ENCODE measurements at places on chromosomes 12 and 14.

DNA sequence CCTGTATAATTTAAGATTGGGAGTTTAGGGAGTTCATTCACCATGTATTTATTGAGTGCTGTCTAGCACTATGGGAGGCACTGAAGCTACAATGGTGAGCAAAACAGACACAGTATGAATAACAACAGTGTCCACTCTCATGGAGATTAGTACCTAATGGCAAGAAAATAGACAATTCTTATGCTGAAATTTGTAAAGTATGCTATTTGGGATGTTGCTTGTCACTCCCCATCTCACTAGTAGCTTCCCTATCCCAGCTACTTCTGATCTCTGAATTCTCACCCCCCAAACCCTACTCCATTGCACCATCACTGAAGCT, 4.0 kb downstream of the GDF11 start:
- no peak for DNase-seq

DNA sequence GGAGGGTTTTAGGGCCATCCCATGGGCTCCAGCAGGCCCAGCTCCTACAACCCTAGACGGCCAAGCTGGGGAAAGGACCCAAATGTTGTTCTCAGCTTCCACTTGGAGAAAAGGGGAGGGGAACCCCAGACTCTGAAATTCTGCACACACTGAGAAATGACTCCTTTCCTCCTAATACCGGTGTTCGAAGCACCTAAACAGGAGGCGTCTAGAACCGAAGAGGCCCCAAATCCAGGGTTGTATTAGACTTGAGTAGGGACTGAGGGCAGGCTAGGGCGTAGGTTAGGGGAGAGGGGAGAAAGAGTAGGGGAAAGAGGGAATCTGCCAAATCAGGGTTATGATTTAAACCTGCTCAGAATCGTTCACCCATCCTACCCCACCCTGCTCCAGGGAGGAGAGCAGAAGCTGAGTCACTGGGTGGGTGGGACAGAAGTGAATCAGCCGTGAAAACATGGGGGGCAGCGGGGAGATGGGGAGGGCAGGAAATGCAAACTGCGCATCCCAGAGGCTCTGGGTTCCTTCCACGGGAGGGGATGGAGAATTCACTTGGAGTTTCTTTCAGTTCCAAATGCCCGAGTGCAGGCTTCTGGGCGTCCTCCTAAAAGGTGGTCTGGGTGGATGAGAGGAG, 1.0 kb downstream of the IGFBP6 start:
- peak; percentile 39 for DNase-seq

GRCh38 chr14:89304561-89304960, 112.5 kb downstream of the FOXN3 start:
- peak; percentile 38 for DNase-seq

- DNase-seq, result no peak
Measured at GRCh38 chr14:100634026-100634425, 46.8 kb upstream of the BEGAIN start.

DNA sequence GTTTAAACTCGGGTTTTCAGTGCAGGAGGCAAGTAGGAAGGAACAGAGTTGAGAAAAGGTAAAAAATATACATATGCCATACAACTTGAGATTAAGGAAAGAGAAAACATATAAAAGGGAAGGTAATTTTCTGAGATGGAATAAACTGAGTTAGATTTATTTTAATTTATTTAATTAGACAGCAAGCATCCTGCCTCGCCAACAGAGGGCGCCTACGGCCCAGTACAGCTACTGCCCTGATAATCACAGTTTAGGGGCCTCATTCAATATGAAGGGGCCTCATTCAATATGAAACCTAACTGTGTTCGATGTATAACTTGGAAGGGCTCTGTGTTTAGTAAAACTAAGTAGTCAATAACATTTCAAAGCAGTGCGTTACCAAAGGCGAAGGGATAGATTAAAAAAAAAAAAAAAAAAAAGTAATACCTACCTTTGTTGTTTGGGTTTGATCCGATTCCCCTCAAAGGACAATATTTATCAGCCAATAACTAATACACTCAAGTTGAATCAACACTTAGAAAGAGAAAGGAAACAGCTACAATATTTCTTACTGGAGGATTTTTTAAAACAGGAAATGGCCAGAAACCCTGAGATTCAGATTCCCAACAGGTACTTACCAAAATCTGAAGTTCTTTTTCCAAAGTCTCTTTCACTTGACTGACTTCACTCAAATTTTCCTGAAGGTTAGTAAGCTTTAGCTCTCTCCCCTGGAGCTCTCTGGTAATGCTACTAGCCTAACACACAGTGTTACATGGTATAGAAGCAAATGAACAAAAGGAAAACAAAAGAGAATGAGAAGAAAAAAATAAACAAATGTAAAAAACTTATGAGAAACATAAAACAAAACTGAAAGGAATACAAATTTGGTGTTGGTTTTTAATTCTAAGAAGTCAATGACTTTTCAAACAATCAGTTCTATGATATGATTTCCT, 70.0 kb upstream of the VPS33A start:
- peak; percentile 9 for DNase-seq

DNA sequence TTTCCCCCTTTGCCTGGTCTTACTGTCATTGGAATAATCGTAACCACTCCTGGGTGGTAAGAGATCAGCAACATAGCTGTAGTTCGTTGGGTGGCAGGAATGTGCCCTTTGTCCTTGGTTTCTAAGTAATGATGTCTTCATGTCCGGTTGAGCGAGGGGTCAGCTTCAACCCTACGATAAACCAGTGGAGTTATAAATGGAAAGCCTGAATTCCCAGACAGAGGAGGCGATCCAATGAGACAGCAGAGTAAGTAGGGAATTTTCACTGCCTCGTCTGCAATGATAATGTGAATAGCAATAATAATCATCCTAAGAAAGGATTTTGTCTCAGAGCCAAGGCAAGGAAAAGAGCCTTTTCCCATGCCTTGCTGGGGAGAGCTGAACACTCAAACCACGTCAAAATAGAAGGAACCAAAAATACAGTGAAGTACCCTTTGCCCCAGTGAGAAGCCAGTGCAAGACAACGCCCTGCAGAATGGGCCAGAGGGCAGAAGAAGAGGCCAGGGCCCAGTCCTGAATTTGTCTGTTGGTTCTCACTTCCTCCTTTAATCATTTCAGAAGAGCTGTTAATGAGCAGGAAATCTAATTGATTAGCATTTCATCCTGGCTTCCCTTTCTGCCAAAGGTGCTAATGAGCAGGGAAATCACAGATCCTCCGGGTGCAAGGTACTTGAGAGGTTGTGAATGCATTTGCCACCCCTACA, 330.7 kb downstream of the CACNA1C start:
- DNase-seq, result no peak

GRCh38 chr12:442235-442884, 17.4 kb upstream of the B4GALNT3 start:
- DNase-seq, result peak; percentile 83

DNA sequence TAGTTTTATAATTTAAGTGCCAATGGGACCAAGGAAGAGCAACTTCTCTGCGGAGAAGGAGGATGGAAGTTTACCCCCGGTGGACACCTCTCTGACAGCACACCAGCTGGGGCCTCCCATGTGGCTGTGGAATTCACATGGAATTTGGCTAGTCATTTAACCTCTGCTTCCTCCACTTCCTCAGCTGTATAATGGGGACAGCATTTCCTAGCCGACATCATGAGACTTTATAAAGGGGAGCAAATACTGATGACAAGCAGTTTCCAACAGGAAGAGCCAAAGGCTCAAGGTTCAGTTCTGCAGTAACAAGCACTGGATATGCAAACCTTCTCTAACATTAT, 7.5 kb downstream of the DUSP6 start:
- DNase-seq, result no peak

DNA sequence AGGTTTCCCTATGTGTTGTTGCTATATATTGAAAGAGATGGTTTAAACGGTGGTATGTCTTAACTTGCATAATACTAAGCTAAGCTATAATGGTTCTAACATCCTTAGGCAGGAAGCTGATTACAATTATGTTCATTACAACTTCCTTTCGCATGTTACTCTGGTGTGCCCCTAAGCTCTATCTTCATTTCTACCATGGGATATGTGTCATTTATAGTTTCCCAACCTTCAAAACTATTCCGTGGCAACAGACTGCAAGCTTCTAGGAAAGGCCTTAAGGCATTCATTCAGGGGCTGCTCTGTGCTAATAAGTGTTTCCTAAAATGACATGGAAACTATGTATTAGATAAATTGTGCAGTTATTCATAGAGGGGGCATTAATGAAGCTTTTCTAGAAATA, 294.6 kb downstream of the GXYLT1 start:
- DNase-seq, result no peak

- DNase-seq, result no peak
Measured at GRCh38 chr12:100798286-100799160, 3.9 kb downstream of the ANO4 start.

DNA sequence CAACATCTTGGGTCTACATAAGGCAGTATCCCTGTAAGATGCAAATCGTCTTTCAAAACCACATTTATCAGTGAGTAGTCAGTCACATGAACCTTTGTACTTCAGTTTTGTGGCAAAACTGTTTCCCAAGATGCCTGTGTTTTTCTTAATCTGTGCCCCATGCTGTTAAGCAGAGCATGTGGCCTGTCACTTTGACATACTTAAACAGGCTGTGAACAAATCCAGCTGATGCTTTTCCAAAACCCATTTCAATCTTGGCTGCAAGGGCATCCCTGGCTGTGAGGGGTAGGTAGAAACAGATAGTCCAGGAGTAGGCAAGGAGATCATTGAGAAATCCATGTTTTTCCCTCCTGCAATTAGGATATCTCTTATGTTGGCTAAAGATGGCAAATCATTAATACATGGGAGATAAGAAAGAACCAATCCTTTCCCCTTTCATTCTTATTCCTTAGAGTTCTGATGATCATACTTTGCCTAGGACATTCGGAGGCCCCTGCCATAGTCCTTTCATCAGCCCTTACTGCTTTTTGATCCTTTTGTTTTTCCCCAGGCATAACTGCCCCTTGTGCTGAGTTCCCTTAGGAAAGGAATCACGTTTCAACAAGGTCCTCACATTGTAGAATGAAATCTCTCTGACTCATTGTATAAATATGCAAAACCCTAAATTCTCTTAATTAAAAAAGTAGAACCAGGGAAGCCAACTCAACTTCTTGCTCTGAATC, 121.1 kb upstream of the EEA1 start:
- DNase-seq, result peak; percentile 67

GRCh38 chr14:23402296-23403138, 5.6 kb downstream of the MYH6 start:
- DNase-seq, result no peak

- no peak for DNase-seq
Measured at GRCh38 chr14:50946234-50946935, 2.1 kb upstream of the PYGL start.

- peak; percentile 85 for DNase-seq
Measured at GRCh38 chr12:15856097-15856982, 25.8 kb upstream of the STRAP start.

DNA sequence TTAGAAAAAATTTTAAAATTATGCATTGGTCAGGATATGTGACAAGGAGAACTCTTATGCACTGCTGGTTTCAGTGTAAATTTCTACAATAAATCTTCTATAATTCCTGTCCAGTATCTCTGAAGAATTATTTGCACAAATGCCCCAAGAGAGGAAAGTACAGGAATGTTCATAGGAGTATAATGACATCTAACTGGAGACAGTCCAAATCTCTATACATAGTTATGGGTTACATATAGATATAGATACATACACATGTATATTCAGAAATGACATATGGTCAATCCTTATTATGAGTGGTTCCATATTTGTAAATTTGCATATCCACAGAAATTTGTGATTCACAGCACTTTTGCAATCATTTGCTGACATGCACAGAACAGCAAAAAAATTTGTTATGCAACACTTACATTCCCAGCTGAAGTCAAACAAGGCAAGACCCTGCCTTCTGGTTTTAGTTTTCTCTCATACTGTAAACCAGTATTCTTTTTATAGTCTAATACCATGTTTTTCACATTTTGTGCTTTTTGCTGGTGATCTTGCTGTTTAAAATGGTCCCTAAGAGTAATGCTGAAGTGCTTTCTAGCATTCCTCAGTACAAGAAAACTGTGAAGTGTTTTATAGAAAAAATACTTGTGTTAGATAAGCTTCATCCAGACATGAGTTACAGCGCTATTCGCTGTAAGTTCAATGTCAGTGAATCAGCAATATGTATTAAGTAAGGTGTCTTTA, 103.8 kb downstream of the SLC16A7 start:
- DNase-seq, result peak; percentile 5

- no peak for DNase-seq
Measured at GRCh38 chr14:33781236-33781635, 169.6 kb downstream of the EGLN3 start.

DNA sequence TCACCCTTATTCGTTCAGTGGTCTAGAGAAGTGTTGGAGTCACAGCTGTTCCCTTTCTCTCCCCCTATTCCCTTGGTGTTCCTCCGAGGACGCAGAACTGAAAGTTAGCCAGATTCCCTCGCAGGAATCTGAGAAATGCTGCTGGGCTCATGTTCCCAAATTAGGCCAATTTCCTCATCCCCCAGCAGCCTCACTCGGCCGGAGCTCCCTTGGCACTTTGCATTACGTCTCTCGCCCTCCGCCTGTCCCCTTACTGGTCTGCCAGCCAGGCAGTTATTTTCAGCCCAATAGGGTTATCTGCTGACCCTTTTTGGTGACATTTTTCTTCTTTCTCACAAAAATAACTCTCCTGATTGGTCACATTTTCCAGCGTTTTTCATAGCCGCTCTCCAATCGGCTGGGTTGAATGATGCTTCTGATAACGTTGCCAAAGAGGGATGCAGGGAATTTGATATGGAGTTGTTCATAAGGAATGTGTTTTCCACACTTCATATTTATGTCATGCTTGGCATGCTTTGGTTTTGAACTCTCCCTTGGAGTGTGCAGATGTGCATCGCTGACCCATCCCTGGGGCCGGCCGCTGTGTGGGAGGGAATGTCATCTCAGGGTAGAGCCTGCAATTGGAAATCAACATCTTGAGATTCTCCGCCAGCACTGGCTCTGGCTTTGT, 9.9 kb downstream of the IFT43 start:
- peak; percentile 93 for DNase-seq

GRCh38 chr12:130992979-130993538, 39.4 kb downstream of the ADGRD1 start:
- no peak for DNase-seq

GRCh38 chr12:95633732-95634465, 82.6 kb upstream of the USP44 start:
- DNase-seq, result peak; percentile 56

DNA sequence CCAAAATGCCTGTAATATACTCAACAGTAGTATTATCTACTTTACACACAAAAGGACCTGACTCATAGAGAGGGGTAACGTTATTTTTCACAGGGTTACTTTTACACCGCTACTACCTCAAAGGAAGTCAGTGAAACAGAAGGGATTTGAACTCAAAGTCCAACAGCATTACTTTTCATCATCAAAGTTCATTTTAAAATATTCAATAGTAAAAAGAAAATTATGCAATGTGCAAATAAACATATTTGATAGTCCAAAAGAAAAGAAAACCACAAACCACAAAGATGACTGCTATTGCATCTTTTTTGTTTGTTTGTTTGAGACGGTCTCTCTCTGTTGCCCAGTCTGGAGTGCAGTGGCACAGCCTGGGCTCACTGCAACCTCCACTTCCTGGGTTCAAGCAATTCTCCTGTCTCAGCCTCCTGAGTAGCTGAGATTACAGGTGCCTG, 15.5 kb downstream of the KIF21A start:
- DNase-seq, result no peak

- peak; percentile 89 for DNase-seq
Measured at GRCh38 chr12:71439613-71440344, at the start of gene LGR5. Gene LGR5 (plus strand): TSS chr12:71439798. CDS start chr12:71440081, 283 bp downstream.

GRCh38 chr12:69949311-69950002, 124.4 kb downstream of the MYRFL start:
- no peak for DNase-seq

All from tongue (tissue), 3 donors.